WTC11 (cell line): ENCODE measurements at places on chromosomes 5 and 9. TPM values are rescaled to one million over a fixed set of nuclear protein-coding genes. Genes with fewer than 3 reads are reported as not detected.

DNA sequence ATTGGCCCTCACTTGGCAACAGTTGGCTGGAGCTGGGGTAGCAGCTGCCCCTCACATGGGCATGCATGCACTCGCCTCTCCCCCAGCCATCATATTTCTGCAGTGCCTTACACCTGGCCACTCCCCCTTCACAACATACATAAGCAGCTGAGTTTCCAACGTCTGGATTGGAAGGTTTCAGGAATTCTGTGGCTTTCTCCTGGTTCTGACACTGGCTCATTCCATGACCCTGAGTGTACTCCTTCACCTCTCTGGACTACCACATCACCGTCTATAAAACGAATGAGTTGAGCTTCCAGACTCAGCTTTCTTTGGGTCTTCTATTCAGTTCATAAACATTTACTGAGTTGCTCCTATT lies 84.3 kb downstream of the GALNT10 start:
- H3K27ac ChIP-seq = no peak overlapping the region
- no peaks in the 10 kb centered on the region for H3K27me3 ChIP-seq
- H3K4me3 ChIP-seq = no peak overlapping the region

The CDC25C gene
- total RNA-seq = 15.0 to 18.8 TPM (median 16.1 TPM) in 3 replicates

GRCh38 chr9:26413611-26414010 lies 479.0 kb downstream of the CAAP1 start:
- no peak overlapping the region for H3K4me3 ChIP-seq
- H3K4me1 ChIP-seq = peaks cover 16% of the 10 kb centered on the region
- no peak overlapping the region for H3K27ac ChIP-seq
- DNase-seq = no peak
- H3K27me3 ChIP-seq = no peaks in the 10 kb centered on the region

The FAM200C gene
- 5.4 to 7.2 TPM (median 6.3 TPM) in 3 replicates for total RNA-seq

DNA sequence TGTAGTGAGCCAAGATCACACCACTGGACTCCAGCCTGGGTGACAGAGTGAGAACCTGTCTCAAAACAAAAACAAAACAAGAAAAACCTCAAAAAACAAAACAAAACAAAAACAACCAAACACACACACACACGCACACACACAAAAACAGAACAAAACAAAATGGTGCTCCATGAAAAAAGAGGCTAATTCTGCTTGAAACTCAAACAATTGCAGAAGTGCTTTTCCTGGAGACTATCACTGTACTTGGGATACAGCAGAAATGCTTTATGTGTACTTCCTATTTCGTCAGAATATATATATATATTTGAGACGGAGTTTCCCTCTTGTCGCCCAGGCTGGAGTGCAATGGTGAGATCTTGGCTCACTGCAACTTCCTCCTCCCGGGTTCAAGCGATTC lies 49.9 kb upstream of the HSPA9 start:
- H3K4me3 ChIP-seq = no peak overlapping the region
- no peak for DNase-seq
- H3K36me3 ChIP-seq = no peaks in the 10 kb centered on the region
- H3K27me3 ChIP-seq = peaks cover 2% of the 10 kb centered on the region; the same call in 1 of the 2 replicates
- H3K4me1 ChIP-seq = peaks cover 10% of the 10 kb centered on the region

DNA sequence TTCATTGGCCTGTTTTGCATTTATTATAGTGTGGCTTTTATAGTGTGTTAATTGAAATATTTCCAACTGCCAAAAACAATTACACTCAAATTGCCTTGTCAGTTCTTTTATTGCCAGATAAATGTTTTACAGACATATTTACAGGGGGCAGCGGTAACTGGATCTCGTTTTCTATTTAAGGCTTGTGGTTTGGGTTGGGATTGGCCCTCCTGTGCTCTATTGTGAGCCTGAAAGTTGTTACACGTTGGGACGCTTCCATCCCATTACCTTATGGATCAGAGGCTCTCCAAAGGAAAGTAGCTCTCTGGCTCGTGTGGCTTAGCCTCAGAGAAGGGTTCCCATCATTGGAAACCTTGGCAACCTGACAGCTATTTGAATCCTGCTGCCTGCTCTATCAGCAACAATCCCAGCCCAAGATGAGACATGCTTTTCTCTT lies 20.8 kb downstream of the DNAI1 start:
- H3K4me3 ChIP-seq = no peak overlapping the region
- H3K4me1 ChIP-seq = no peaks in the 10 kb centered on the region
- H3K27me3 ChIP-seq = peaks cover 6% of the 10 kb centered on the region; the same call in 1 of the 2 replicates
